ENCODE measurements at places on chromosomes 2 and 18.

GRCh38 chr2:60532421-60532820 is 21.0 kb downstream of the BCL11A start:
- peak; percentile 74 for DNase-seq

DNA sequence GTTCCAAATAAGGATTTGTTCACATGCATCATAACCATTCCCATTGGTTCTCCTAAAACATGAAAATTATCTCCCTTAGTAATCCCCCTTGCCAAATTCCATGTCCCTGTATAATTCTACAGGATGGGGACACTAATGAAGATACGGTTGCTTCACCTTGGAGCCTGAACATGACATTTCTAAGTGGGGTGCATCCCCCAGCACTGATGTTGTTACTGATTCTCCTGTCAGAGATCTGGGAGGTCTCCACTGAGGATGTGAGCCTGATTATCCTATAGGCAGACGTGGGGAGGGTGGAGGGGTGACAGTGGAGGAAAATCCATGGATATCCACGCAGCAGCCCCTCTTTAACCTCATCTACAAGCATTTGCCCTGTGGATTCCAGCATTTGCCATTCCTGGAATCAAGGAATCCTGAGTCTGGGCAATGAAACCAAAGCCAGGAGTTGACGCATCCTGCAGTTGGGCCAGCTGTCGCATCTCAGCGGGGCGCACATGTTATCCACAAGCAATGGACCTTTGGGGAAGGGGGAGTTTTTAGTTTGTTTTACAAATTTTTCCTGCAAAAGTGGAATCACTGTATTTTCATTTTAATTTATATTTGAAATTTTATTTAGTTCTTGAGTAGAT is 57.3 kb downstream of the HK2 start:
- DNase-seq = no peak

GRCh38 chr2:13581471-13581870 is 864.7 kb downstream of the TRIB2 start:
- no peak for DNase-seq

- no peak for DNase-seq
These were observed 421.0 kb downstream of the ZNF521 start for GRCh38 chr18:24930971-24931370.

- DNase-seq = no peak
These were observed 25.1 kb upstream of the PLB1 start for GRCh38 chr2:28470759-28471158.

DNA sequence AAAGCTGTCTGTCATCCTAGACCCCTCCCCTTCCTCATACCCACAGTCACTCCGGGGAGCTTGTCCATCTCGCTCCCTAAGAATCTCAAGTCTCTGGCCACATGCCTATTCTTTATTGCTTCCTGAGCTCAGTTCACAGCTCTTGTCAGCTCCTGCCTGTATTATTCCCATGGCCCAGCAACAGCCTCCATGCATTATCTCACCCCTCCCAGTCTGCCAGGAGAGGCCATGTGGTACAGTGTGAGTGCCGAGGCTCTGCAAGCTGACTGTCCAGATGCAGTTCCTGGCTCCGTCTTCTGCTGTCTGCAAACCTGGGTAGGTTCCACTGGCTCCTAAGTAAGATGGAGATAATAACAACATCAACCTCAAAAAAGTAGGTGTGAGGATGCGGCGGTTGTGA is 79.7 kb downstream of the MRPS9 start:
- no peak for DNase-seq

GRCh38 chr18:5841518-5841917 is 53.8 kb downstream of the TMEM200C start:
- no peak for DNase-seq

DNA sequence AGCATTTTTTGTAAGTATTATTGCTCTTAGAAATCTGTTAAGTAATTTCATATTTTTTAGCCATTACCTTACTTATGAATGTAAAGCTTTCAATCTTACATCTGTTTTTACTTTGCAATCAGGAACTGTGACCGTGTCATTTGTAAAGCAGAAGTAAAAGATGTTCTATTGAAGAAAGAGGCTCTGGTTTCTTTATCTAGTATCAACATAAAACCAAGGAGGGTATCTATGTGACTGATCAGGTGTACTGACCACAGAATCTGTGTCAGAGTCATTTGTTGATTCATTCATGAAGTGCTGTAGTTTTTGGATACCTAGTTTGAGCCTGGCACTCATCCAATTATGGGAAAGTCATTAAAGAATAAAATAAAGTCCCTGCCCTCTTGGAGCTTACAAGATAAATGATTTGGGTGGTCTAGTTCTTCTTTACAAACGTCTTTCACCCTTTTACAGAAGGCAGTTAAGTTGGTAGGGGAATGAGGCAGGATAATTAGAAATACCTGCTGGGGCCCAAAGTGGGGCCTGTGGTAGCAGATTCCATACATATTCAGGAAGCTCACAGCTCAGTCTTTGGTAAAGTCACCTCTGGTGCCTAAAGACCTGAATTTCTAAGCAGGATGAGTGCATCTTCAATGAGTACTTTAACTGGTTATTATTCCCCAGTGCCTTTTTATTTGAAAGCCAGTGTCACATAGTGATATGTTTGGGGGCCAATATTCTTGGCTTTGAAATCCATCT is 260.6 kb upstream of the NT5C1B start:
- no peak for DNase-seq

DNA sequence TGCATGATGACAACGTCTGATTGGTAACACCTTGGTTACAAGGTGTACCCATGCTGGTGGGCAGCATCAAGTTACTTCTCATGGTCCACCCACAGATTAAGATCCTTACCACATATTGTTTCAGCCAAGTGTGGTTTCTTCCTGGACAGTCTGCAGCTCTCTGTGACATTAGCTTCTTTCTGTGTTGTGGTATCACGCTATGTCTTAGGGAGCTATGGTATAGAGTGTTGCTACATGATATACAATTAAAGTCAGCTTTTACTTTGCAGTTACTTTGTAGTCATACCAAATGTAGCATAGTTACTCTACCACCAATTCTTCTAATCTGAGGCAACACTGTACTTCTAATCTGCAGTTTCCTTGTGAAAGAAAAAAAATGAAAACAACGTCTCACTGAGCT is 48.8 kb downstream of the ZCCHC2 start:
- DNase-seq = no peak

GRCh38 chr2:36421379-36421778 is 65.8 kb downstream of the CRIM1 start:
- DNase-seq = no peak

- DNase-seq = no peak
These were observed 123.8 kb downstream of the BCL11A start for GRCh38 chr2:60429681-60430080.

DNA sequence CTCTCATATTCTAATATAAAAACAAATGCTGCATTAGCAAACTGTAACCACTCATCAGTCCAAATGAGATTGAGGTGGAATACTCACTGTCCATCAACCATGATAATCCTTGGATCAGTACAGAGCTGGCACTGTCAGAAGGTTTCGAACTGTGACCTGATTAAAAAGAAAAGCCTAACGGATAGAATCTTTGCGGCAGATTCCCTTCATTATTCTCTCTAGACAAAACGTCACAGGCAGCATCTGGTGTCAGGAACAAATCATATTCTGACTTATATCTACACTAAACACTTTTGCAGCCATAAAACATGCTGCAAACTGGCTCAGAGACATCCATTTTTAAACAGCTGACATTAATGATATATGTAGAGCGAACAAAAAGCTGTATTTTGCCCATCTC is 677.7 kb upstream of the NXPH2 start:
- DNase-seq = no peak

DNA sequence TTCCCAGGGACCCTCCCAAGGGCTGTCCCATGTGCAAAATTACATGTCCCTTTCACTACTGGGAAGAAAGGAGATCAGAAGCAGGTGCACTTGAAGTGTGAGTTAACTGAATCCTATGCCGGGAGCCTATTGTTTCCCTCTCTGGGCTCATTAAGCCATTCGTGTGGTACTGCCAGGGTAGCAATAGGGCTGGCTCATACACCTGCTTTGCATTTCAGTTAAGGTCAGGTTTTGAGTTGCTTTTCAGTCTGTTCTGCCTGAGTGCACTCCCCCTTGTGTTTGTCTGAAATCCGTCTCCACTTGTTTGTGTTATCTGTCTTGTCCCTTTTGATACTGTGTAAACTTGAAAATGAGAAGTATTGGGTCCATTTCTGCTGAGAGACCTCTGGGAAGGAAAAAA is 1232.6 kb upstream of the NRXN1 start:
- DNase-seq = no peak

DNA sequence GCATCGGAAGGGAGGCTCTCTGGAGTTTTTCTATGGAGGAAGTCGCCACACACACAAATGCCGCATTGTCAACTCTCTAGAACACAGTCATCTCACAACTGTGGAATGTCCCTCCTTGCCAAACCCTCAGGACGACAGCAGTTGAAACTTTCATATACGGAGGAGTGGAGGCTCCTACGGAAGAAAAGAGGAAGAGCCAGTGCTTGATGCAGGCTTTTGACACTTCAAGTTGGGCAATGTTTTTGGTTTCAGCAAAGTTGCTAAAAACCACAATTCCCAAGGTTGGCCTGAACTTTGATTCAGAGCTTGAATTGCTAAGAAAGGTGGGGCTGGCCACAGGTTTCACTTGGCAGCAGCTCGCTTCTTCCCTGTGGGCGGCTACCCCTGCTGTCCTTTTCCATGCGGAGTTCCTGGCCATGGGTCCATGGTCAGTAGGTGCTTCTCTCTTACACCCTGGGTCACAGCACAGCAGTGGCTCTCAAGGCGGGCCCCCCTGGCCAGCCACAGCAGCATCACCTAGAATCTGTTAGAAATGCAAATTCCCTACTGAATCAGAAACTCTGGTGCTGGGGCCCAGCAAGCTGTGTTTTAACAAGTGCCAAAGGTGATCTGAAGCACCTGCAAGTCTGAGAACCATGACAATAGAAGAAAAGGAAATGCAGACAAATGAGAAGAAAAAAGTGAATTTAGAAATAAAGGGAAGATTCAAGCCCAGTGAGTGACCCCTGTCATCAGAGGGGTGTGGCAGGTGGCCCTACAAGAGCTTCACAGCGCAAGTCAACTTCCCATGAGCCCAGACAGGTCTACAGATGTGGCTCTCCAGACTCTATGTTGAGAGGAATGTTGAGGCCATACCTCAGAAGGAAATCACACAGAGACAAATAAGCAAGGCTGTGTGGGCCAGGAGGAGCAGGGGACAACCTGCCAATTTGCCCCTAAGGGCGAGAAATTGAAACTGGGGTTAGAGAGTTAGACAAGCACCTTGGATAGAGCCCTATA is 856.4 kb downstream of the RNF144A start:
- peak; percentile 72 for DNase-seq

DNA sequence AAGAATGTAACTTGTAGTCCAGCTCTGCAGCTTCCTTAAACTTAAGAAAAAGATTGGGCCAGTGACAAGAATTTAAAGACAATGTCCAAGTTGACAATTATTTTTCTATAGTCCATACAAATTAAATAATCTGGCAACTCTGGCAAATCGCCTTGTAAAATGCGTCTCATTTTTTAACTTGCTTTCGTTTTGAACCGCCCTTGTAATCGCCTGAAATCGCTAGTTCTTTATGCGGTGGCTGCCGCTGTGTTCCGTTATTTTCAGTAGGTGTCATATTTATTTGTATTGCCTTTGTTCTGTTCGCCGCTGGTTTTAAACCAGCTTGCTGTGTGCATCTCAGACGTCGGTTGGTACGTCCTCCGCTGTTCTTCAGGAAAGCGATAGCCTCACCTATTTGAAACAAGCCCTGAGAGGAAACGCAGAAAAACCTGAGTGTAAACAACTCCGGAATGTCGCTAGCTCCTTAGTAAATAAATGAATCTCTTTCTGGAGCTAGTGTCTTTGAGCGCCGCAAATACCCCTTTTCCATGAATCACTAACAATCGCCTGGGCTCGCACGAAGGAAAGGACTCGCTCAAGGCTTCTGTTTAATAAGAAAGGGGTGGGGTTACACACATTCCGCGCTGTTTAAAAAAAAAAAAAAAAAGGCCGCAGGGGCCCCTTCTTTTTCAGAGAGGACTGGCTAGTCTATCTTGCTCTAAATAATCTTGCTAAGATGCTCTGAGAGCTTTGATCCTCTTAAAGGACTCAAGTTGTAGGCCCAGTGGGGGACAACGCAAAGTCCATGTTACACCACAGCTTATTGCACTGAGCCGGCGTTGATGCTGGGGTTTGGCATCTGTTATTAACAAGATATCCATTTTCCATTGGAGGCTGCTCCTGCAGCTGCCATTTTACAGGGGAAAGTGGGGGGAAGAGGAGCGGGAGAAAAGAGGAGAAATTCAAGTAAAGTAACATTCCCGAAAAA is 3.0 kb downstream of the HOXD8 start:
- DNase-seq = peak; percentile 67

DNA sequence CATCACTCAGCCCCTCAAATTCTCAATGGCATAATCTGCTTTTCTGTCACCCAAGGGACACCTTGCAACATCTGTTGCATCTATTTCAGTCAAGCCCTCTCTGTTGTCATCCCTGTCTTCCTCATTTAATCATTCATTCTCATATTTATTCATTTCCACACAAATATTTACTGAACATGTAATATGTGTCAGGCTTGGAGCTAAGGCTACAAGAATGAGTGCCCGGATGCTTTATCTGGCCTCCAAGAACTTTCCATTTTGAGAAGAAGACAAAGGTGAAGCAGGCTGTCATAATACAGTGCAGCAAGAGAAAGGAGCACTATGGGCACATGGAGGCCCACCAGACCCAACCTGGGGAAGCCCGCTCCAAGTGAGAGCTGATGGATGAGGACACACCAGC is 15.6 kb downstream of the IL18RAP start:
- no peak for DNase-seq

- DNase-seq = no peak
These were observed 390.4 kb upstream of the CELF4 start for GRCh38 chr18:37956020-37956419.

DNA sequence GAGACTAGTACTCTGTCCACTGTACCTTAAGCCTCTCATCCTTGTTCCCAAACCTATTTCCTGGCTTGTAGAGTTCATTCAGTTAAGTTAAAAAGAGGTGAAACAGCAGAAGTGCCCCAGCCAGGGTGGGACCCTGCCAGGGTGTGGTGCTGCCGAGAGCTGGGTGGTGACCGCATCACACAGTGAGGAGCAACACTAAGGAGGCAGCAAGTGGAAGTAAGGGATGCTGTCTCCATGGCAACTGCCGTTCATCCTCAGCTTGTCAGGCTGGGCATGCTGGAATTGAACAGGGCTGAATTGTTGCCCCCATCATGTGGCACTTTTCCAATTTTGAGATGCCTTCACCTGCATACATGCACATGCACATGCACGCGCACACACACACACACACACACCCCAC is 77.0 kb downstream of the VSNL1 start:
- DNase-seq = no peak

DNA sequence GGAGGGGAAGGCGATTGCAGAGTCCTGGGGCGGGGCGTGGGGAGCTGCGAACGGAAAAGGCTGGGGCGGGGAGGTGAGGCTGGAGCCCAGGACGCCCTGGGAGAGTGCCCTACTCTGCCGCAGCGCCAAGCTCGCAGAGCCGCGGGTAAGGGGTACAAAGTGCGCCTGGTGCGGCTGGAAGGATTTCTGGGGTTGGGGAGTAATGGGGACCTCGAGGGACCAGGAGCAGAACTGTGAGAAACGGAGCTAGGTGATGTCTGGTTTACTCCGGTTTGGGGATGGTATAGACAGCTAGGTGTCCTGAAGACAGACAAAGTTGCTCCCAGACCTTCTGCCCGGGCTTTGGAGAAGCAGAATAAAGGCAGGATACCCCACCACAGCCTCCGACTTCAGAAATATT is 718 bp upstream of the NXPH2 start:
- DNase-seq = no peak
